ENCODE measurements at places on chromosomes 4 and X. TPM values are rescaled to one million over a fixed set of nuclear protein-coding genes. Genes with fewer than 3 reads are reported as not detected.

DNA sequence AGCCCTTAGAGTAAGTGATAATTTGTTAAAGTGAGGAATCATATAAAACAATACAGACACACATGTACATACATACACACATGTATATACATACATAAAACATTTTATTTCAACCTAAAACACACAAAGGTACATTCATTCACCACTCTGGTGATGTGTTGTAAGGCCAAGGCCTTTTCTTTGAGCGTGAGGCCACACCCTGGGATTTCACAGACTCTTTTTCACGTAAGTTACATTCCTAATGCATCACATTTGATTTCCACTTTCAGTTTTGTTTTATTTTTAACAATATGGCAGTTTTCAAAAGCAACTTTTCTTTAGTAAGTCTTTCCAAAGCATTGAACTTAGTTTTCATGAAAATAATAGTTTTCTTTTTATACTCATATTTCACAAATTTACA, 170.7 kb downstream of the COL4A6 start:
- no peak overlapping the region for H3K27ac ChIP-seq
- no peak overlapping the region for H3K4me3 ChIP-seq
- no peaks in the 10 kb centered on the region for H3K4me1 ChIP-seq
- peaks cover 2% of the 10 kb centered on the region for H3K27me3 ChIP-seq
- no peaks in the 10 kb centered on the region for H3K36me3 ChIP-seq
- no peak for DNase-seq

AWAT2 gene
- not detected for total RNA-seq

GC gene
- total RNA-seq: not detected

VMA21 gene
- 39.7 TPM for total RNA-seq
